ENCODE measurements at places on chromosomes 2 and 18. TPM values are rescaled to one million over a fixed set of nuclear protein-coding genes. Genes with fewer than 3 reads are reported as not detected.

Gene MAP2
- 4.6 TPM for total RNA-seq

Gene MC5R
- not detected for total RNA-seq

Gene ARPC2
- total RNA-seq, result 508 TPM

Gene ARHGAP25
- 1.4 TPM for total RNA-seq

Measured in epithelial cell of alveolus of lung (primary cell).